ENCODE measurements at places on chromosomes 1 and 21.

GRCh38 chr1:241413974-241414373 lies 57.0 kb upstream of the RGS7 start:
- no peak for DNase-seq

DNA sequence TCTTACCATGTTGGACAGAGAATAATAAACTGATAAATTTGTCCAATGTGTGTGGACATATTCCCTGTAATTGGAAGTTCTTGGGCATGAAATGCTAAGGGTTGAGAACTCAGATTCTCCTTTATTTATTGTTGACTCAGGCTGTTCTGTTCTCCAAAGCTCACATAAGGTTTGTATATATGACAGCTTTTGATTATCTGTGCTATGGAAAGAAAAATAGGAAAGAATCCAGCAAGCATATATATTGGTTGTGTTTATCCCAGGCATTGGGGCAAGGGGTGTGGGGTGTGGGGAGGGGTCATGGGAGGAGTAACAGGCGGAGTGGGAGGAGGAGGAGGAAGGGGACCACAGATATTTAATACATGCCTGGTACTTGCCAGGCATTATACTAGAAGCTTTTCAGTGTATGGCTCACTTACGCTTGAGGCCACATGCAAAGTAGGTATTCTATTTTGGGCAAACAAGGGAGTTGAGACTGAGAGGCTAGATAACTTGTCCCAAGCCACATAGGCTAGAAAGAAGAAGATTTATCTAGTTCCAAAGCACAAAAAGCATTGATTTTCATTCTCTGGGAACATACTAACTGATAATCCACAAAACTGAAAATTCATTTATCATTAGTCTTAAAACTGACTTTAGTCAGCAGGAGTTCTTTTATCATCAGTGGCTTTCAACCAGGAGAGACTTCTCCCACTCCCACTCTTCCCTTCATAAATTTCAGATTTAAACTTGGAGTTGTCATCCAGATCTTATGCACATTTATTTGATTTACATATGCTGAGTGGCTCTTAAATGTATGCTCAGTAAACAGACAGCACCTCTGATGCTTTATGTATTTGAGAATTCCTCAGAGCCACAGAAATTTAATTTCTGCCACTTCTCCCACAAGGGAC lies 27.2 kb downstream of the NGF start:
- no peak for DNase-seq

GRCh38 chr1:194535369-194535768 lies 1349.0 kb upstream of the B3GALT2 start:
- no peak for DNase-seq

DNA sequence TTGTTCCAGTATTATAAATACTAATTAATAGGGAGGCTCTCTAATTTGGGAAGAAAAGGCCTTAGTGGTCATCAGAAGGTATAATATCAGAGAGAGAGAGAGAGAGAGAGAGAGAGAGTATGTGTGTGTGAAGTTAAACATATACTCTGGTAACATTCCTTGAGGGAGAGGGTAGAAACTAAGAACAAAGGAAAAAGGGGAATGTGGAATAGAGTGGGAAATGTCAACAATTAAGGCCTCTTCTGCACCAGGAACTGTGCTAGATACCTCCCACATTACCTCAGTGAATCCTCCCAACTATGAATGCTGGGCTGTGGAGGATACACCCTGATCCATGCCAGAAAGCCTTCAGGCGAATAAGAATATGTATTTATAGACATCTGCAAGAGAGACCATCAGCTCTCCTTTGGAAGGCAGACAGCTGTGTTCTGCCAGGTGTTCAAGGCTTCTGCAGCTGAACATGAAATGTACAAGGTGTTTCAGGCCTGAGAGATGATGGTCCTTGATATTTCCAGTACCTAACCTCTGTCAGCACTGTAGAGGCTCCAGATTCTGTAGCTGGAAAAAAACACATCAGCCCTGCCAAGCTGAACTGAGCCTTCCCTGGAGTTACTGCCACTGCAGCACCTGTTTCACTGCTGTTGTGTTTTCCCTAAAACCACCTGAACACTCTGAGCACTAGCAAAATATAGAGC lies 29.1 kb downstream of the TBX15 start:
- DNase-seq = no peak

- DNase-seq = no peak
These were observed 64.3 kb downstream of the ANKRD13C start for GRCh38 chr1:70290218-70290617.

DNA sequence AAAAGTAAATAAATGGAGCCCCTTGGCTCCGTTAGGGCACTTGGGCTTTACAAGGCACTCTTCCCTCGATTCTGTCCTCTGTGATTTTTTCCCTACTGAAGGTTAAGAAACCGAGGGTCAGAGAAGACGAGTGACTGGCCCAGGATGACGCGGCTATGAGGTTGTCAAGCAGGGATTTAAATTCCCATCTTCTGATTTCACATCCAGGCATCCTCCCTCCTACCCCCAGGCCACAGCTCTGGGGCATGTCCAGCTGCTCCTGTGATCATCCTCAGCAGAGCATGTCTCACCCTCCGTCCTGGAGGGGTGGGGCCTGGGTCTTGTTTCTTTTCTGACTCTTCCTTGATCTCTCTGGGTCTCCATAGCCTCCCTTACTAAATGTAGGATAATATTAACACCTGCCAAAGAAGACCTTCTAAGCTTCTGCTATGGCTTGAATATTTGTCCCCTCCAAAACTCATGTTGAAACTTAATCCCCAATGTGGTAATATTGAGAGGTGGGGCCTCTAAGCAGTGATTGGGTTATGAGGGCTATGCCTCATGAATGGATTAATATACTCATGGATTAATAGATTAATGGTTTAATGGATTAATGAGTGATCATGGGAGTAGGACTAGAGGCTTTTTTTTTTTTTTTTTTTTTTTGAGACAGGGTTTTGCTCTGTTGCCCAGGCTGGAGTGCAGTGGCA lies 4.6 kb downstream of the CRYBG2 start:
- DNase-seq = no peak
